ENCODE measurements at places on chromosomes 5 and 9.

GRCh38 chr9:107919263-107919662 lies 429.7 kb upstream of the KLF4 start:
- DNase-seq: no peak

DNA sequence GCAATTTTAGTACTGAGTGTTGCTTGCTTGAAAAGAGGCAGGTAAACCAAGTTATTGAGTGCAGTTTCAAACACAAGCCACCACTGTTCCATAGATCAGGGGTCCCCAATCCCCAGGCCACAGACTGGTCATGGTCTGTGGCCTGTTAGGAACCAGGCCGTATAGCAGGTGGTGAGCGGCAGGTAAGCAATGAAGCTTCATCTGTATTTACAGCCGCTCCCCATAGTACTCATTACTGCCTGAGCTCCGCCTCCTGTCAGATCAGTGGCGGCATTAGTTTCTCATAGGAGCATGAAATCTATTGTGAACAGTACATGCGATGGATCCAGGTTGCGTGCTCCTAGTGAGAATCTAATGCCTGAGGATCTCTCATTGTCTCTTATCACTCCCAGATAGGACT lies 41.5 kb upstream of the ABL1 start:
- DNase-seq: no peak

DNA sequence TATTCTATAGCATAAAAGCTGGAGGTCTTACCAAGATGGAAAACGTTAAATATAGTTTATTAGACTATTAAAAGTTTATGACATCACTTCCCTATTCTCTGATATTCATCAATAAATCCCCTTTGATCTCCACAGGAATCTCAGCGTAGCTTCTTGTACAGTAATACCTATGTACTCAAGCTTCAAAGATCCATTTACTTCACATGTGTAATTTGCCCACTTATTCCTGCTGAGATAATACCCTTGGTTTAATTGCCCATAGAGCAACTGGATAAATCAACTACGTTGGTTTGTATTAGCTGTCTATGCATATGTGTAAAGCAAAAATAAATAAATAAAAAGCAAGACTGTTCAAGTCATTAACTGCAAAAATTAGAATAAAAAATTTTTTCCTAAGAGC lies 219.7 kb downstream of the EFNA5 start:
- no peak for DNase-seq

GRCh38 chr5:133758641-133759040 lies 146.3 kb upstream of the FSTL4 start:
- DNase-seq: no peak

DNA sequence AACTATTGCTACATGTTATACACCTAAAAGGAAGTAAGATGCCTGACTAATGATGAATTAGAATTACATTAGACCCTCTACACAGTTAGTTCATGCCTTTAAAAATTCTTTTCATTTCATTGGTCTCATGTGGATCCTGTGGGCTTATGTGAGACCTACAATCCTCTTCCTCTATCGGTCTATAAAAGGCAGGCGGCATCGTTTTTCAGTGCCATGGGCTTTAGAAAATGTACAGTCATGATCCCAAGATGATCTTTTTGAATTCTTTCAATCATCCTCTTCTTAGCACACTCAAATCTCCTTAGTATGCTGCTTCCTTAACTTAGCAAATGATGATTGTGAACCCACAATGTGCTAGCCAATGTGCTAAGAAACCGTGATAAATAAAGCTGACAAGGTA lies 193.9 kb downstream of the ZNF608 start:
- DNase-seq: no peak

DNA sequence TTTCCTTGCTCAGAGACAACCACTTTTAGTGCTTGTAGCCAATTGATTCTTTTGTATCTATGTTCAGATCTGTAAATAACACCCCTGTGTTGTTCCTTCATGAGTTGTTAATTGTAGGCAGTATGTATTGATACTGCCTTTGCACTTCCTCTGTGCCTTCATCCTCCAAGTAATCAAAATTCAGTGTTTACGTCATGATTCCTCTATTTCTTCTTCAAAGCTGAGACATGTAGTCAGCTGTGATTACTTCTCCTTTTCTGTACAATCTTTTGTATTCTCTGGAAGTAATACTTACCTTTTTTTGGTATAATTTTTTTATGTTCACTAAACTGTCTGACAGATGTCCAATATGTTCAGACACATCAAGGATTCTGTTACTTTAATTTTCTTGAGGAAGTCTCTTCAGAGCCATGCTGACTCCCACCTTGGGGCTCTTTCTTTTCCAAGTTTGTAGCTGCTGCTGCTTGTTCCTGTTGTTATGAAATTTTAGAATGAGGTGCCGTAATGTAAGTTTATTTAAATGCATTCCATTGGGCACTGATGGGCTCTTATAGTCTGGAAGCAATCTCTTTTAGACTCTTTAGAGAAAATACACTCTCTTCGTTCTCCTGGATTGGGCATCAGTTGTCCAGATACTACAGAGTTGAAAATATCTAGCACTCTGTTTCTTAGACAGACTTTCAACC lies 30.5 kb upstream of the LRRC70 start:
- DNase-seq: no peak

GRCh38 chr5:123124859-123125595 lies 36.0 kb downstream of the PRDM6 start:
- DNase-seq: no peak

DNA sequence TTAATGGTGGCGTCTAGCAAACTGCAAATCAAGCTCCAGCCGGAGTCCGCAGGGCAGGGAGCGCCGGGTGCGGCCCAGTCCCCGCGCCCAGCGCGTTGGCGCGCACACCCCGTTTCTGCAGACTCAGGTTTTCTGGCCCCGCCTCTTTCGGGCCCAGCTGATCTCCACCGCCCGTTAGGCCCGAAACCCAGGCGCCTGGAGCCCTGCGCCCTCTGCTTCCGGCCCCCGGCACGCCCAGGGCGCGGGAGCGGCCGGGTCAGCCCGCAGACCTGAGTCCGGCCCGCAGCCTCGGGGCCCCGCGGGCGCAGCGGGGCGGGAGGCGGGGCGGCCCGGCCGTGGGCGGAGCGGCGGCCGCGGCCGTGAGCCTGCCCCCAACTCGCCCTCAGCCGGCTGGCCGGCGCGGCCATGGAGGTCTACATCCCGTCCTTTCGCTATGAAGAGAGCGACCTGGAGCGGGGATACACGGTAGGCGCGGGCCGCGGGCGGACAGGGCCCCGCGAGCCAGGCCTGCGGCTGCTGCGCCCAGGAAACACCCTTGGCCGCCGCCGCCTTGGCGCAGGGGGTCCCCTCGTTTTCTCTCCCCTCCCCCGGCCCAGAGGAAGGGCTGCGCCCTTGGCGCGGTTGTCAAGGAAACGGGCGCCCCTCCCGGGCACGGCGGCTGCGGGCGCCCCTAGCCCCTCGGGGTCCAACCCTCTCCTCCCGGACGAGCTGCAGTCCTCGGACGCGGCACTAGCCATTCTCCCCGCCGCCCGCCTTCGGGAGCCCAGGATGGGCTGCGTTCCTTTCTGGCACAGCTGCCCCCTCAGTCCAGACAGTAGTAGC lies at the start of gene SNX24:
Gene SNX24 (plus strand): TSS at position 385 of the 822 bp plus-strand sequence. CDS start 21 bp downstream, at position 406.
- peak; percentile 84 for DNase-seq

GRCh38 chr5:7916171-7916804 lies 47.3 kb downstream of the MTRR start:
- DNase-seq: no peak

- DNase-seq: no peak
These were observed 51.7 kb downstream of the ERGIC1 start for GRCh38 chr5:172885597-172886340.

- DNase-seq: no peak
These were observed 18.3 kb upstream of the FRMPD1 start for GRCh38 chr9:37632479-37632878.

GRCh38 chr5:109688630-109688969 lies 1.1 kb upstream of the MAN2A1 start:
- no peak for DNase-seq

GRCh38 chr9:87122947-87123685 lies 175.8 kb upstream of the GAS1 start:
- no peak for DNase-seq

DNA sequence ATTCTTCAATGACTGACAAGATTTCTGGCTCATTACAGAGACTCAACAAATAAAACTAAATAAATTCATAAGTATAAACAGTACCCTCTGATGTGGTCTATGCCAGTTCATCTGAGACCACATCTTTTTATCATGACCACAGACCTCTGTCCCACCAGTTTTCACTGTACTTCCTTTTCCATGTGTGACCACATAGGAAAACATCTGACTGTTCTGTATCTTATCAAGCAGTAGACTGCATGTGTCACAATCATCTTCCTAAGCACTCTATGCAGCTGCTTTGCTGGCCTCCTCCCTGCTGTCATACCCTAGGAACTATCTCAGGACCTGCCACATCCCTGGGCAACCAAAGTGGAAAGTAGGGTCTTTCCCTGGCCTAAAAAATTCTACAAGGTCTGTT lies 205.0 kb upstream of the ZNF462 start:
- no peak for DNase-seq

DNA sequence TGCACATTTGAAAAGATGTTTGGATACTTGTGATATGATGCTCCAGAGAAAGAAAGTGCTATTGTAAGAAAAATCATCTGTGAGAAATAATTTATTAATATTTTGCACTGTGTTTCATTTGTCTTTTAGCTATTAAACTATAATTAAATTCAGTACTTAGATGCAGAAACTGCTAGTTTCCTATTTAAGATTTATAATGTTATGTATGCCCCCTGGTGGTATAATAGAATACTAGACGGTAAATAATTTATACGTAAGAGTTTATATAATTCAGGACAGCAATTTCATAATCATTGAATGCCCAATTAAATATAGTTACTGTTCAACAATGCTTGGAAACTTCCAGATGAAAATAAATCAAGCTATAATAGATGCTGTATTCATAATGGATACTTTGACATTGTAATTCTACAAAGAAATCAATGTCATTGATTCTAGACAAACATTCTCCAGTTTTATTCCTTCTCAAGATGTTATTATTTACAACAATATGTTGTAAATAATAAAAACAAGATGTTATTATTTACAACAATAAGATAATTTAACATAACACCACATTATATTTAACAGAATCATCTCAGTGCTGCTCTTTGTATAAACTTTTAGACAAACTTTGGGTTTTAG lies 101.0 kb downstream of the TMEM232 start:
- DNase-seq: peak; percentile 39

Measured in natural killer cell (primary cell).